Stimulated activated CD8-positive, alpha-beta memory T cell treated with anti-CD3 and anti-CD28 coated beads, Interleukin-7, amount 100 ng/mL, for 4 hours (primary cell): ENCODE measurements at places on chromosomes 1 and 21.

DNA sequence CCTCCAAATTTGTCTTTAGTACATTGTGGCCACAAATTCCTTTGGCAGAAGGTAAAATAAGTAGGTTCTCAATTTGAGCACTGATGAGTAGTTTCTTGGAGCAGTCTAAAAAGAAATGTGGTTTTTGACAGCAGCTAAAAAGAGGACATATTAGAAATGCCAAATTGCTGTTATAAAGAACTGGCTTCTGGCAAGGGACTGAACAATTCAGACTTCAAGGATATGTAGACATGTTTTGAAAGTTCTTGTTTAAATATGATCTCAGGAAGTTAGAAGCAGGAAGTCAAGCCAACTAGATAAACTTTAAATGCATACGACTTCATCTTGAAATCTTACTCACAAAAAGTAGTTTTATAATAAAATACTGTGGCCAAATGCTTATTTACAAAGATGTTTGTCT, 18.8 kb downstream of the C1orf52 start:
- no peak for DNase-seq

- DNase-seq = no peak
These were observed 2.5 kb downstream of the FMN2 start for GRCh38 chr1:240094041-240094722.

GRCh38 chr1:46303872-46304326, 401 bp downstream of the UQCRH start:
- no peak for DNase-seq

GRCh38 chr1:186033847-186034271, 299.7 kb downstream of the HMCN1 start:
- DNase-seq = no peak

- no peak for DNase-seq
These were observed 115.0 kb downstream of the GREM2 start for GRCh38 chr1:240496941-240497340.

DNA sequence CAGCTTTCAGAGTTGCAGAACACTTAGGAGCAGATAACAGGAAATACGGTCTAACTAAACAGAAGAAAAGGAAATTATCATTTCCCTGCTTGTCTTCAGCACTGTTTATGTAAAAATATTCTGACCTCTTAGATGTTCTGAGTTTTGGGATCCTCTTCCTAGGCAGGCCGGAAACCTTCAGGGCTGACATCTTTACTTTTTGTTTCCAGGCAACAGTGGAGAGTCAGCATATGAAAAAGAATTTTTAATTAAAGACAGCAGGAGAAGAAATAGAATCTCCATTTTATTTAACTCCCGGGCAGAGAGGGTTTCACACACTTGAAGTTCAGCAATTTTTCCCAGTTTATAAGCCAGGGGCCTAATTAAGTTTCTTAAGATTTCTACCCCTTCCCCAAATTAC, 5.1 kb upstream of the RIPPLY3 start:
- no peak for DNase-seq

- no peak for DNase-seq
These were observed 33.0 kb downstream of the KANK4 start for GRCh38 chr1:62285984-62286785.

DNA sequence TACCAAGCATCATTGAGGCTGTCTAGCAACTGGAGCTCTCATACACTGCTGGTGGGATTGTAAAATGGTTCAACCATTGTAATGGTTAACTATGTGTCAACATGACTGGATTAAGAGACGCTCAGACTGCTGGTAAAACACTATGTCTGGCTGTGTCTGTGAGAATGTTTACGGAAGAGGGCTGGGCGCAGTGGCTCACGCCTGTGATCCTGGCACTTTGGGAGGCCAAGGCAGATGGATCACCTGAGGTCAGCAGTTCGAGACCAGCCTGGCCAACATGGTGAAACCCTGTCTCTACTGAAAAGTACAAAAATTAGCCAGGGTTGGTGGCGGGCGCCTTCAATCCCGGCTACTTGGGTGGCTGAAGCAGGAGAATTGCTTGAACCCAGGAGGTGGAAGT, 4.8 kb upstream of the FCRLA start:
- DNase-seq = no peak

GRCh38 chr1:167782946-167783345, 61.2 kb downstream of the MPZL1 start:
- no peak for DNase-seq

DNA sequence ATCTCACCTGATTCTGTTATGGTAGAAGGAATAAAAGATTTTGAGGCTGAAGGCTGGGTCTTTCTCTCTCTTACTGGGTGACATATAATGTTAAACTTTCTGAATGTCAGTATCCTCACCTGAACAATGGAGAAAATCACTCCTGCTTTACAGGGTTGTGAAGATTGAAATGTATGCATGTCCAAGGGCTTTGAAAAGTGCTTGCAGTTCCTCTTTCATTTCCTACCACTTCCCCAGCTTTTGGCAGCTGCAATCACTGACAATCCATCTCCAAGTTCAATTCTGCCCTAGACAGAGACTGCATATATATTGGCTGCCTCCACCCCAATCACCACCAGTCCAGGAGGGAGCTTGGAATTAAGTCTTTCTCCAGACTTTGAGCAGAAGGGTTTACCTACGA, 39.8 kb downstream of the FAM78B start:
- no peak for DNase-seq

GRCh38 chr1:77467741-77468140, 185.9 kb downstream of the AK5 start:
- no peak for DNase-seq

DNA sequence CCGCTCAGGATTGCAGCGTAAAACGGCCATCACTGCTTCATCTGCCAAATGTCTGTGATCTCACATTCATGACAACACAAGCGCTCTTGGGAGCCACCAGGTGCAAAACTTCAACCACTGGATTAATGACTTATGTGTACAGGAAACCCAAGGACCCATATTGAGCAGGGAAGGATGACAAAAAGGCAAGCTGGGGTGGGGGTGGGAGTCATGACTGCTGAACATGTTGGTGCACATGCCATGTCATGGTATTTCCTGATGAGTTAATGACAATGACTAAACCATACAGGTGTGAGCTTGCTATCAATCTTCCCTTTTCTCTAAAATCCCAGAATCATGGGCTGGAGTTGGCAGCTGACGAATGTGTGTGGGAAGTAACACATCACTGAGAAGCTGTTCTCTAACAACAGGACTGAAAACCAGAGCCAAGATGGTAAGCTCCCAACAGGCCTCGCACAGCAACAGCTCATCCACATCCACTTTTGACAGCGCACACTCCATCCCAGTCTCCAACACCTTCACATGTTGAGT, 3.1 kb upstream of the SH2D5 start:
- DNase-seq = no peak

- DNase-seq = no peak
These were observed 25.0 kb downstream of the ABCA4 start for GRCh38 chr1:94095744-94096469.

DNA sequence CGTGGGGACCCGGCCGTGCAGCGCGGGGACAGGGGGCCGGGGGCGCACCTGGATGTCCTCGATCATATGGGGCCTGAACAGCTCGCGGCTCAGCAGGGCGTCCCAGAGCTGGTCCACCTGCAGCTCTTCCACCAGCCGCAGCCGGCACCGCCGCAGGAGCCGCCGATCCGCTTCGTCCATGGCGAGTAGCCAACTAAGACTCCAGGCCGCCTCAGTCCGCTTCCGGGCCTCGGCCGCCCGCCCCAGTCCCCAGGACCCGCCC, at the start of gene CASP9:
CASP9 (minus strand) TSS at position 195 of the 262 bp plus-strand sequence; CDS start at position 180, 15 bp downstream.
- DNase-seq = no peak
